Gastrocnemius medialis (tissue), 4 donors: ENCODE measurements at places on chromosomes 13 and 19. TPM values are rescaled to one million over a fixed set of nuclear protein-coding genes. Genes with fewer than 3 reads are reported as not detected.

Gene IFNL1
- total RNA-seq = not detected

Gene PLVAP
- 45.1 TPM for total RNA-seq

GRCh38 chr13:62093984-62094780 lies 678.5 kb upstream of the PCDH20 start:
- no peaks in the 10 kb centered on the region for H3K4me1 ChIP-seq
- H3K4me3 ChIP-seq = no peak overlapping the region
- H3K27ac ChIP-seq = no peak overlapping the region
- no peaks in the 10 kb centered on the region for H3K36me3 ChIP-seq
- DNase-seq = no peak

DNA sequence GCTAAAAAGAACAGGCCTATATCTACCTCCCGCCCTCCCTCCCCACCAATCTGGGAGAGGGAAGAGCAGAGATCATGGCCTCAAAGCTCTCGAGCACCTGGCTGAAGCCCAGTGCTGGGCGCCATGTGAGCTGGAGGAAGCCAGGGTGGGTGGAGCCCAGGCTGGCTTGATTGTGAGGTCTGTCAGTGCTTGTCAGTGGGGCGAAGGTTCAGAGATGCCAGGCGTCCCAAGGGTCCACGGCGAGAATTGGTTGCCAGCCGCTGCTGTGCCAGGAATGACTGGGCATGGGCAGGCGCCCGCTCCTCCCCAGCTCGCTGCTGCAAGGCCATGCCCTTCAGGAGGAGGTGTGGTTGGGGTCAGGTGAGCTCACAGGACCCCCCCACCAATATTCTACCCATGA lies 11.5 kb downstream of the BEST2 start:
- no peak for DNase-seq
- H3K4me1 ChIP-seq = no peaks in the 10 kb centered on the region
- no peaks in the 10 kb centered on the region for H3K36me3 ChIP-seq
- H3K27ac ChIP-seq = peak overlapping the region; percentile 52

DNA sequence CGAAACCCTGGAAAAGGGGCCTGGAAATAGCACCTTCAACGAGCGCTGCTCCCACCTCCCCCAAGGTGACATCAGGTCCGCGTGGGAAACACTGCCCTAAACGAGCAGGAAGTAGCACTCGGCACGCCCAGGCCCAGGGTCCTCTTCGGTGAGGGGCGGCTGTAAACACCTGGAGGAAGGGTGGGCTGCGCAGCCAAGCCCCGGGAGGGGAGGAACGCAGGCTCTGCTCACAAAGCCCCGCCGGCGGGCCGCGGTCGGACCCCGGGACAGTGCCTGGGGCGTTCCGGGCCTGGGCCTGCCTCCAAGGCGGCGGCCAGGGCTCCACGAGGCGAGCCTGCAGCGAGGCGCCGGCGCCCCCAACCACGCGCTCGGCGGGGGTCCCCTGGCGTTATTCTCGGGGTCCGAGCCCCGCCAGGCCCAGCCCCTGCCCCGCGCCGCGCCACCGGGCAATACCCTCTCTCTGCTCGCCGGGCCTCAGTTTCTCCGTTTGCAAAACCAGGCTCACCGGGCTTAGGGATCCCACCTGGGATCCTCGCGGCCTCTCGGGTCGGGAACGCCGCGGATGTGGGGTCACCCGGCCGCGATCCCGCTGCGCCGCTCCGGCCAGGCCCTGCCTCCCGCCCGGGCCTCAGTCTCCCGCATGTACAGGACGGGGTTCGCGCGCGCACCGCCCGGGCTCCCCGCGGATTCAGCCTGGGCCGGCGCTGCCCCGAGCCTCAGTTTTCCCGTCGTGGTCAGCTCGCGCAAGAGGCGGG lies 630 bp downstream of the RNF126 start:
- peaks cover 65% of the 10 kb centered on the region for H3K4me1 ChIP-seq
- DNase-seq = no peak
- H3K27ac ChIP-seq = peak overlapping the region; percentile 87
- peak overlapping the region; percentile 89 for H3K4me3 ChIP-seq

GRCh38 chr13:33855371-33855895 lies 37.5 kb downstream of the RFC3 start:
- no peak overlapping the region for H3K27ac ChIP-seq
- H3K36me3 ChIP-seq = no peaks in the 10 kb centered on the region
- H3K4me3 ChIP-seq = no peak overlapping the region

DNA sequence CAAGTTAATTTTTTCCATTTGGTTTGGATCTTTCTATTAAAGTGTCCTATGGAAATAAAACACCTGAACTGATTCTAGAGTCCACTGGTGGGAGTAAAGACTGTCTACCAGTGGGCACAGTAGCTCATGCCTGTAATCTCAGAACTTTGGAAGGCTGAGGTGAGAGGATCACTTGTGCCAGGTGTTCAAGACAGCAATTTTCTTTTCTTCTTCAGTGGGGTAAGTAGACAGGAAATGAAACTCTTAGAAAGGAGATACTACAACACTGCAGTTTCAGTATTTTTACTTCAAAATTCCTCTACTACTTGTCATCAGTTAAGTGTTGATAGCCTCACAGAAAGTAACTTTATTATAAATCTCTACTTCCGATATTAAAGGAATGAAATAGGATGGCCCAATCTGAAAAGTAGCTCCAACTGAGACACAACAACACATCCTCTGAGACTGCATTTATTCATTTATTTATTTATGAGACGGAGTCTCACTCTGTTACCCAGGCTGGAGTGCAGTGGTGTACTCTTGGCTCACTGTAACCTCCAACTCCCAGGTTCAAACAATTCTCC lies 26.3 kb downstream of the DNMT1 start:
- no peaks in the 10 kb centered on the region for H3K27me3 ChIP-seq
- H3K4me1 ChIP-seq = no peaks in the 10 kb centered on the region
- H3K4me3 ChIP-seq = no peak overlapping the region
- H3K27ac ChIP-seq = no peak overlapping the region

DNA sequence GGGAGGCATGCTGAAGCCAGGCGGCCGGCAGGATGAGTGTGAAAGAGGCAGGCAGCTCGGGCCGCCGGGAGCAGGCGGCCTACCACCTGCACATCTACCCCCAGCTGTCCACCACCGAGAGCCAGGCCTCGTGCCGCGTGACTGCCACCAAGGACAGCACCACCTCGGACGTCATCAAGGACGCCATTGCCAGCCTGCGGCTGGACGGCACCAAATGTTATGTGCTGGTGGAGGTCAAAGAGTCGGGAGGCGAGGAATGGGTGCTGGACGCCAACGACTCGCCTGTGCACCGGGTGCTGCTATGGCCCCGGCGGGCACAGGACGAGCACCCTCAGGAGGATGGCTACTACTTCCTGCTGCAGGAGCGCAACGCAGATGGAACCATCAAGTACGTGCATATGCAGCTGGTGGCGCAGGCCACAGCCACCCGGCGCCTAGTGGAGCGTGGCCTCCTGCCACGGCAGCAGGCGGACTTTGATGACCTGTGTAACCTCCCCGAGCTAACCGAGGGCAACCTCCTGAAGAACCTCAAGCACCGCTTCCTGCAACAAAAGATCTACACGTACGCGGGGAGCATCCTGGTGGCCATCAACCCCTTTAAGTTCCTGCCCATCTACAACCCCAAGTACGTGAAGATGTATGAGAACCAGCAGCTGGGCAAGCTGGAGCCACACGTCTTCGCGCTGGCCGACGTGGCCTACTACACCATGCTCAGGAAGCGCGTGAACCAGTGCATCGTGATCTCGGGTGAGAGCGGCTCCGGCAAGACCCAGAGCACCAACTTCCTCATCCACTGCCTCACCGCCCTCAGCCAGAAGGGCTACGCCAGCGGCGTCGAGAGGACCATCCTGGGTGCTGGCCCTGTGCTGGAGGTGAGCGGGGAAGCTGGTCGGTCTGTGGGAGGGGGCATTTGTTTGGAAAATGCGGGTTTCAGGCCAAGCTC lies 26.4 kb downstream of the MYO9B start:
- no peaks in the 10 kb centered on the region for H3K4me1 ChIP-seq
- H3K27ac ChIP-seq = no peak overlapping the region
- no peak overlapping the region for H3K4me3 ChIP-seq
- no peak for DNase-seq
- no peaks in the 10 kb centered on the region for H3K36me3 ChIP-seq
- H3K27me3 ChIP-seq = no peaks in the 10 kb centered on the region

DNA sequence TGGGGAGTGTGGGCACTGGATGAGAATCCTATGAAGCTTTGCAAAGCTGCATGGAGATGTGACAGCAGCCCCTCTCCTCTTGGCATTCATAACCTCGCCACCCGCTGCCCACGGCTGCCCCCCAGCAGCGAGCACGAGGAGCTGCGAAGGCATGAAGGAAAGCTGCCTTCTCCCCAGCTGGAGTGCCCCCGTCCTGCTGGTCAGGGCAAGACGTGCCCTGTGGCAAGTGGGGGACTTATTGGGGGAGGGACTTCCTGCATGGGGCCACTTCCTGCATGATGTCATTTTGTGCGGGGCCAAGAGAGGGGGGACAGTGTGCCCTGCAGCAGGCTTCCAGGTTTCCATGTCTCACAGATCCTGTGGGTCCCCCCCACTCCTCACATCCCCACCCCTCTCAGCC lies 85.9 kb downstream of the TSHZ3 start:
- DNase-seq = no peak
- H3K27me3 ChIP-seq = no peaks in the 10 kb centered on the region
- H3K4me1 ChIP-seq = no peaks in the 10 kb centered on the region
- H3K27ac ChIP-seq = no peak overlapping the region

- H3K36me3 ChIP-seq = no peaks in the 10 kb centered on the region
- no peaks in the 10 kb centered on the region for H3K27me3 ChIP-seq
- DNase-seq = no peak
These were observed 22.5 kb upstream of the VSTM2B start for GRCh38 chr19:29503140-29503758.
